LHCN-M2 (cell line): ENCODE measurements at places on chromosomes 6 and 20.

- no peak for DNase-seq
Observed at GRCh38 chr20:35527122-35527769, 2.2 kb downstream of the C20orf173 start.

DNA sequence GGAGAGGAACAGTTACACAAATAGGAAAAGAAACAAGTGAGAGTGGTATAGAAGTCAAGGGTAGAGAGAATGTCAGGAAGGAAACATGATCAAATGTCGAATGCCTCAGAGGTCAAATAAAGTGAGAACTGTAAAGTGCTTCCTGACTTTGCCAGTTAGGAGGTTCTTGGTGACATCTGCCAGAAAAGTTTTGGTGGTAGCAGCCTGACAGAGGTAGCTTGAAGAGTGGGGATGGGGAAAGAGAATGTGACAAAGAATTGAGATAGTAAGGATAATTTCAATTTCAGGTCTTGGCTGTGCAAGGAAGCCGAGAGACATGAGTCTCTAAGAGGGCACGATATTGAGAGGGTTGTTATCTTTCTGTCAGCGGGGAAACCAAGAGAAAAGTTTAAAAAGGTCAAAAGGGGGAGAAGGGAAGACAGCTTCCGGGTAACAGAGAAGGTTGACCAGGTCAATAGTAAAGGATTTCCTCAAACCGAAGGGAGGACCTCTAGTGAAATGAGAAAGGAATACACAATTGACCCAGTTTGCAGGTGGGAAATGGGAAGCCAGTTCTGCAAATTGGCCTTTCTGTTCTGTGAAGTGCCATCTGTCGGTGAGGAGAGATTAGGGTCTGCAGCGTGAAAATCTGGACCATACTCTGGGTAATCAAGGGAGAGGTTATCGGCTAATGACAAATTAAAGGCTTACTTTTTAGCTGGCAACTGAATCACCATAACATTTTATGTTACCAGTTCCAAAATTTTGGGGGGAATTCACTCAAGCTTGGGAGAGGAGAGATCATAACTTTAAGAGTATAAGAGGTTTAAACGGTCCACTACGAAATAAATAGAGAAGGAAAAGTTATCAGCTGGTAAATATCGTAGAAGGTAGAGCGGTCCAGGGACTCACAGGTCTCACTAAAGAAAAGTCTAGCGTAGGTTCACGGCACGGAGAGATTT, 973 bp upstream of the BRD2 start:
- peak; percentile 77 for DNase-seq

- no peak for DNase-seq
Observed at GRCh38 chr20:9515741-9516233, 1.4 kb downstream of the LAMP5 start.

- peak; percentile 49 for DNase-seq
Observed at GRCh38 chr6:48423640-48424365, 312.8 kb upstream of the PTCHD4 start.

DNA sequence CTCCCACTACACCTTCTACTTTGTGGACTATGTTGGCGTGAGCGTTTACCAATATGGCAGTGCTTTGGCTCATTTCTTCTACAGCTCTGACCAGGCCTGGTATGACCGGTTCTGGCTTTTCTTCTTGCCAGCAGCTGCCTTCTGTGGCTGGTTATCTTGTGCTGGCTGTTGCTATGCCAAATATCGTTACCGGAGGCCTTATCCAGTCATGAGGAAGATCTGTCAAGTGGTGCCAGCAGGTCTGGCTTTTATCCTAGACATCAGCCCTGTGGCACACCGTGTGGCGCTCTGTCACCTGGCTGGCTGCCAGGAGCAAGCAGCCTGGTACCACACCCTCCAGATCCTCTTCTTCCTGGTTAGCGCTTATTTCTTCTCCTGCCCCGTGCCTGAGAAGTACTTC, 16.5 kb upstream of the EFHC1 start:
- DNase-seq: no peak

GRCh38 chr6:5260111-5260620, 584 bp downstream of the LYRM4 start:
- DNase-seq: peak; percentile 51
